ENCODE measurements at places on chromosomes 7 and 10.

DNA sequence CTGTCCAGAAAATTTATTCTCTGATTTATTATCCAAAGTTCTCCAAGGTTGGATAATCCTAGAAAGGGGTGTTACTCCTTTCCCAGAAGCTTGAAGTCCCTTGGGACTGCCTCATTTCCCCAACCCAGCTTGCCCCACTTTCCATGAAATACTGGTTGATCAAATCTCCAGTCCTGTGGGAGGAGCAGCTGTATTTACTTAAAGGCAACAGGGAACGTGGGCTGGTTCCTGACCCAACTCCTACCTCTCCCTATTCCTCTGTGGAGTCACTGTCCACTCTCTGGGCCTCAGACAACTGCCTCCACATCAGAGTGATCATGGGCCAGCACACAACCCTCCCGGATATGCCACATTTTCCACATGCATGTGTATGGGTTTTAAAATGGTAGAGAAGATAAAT is 166.2 kb upstream of the PRR15 start:
- no peaks in the 10 kb centered on the region for H3K4me1 ChIP-seq
- no peak for DNase-seq
- no peaks in the 10 kb centered on the region for H3K36me3 ChIP-seq
- H3K27me3 ChIP-seq: peaks cover 13% of the 10 kb centered on the region
- H3K4me3 ChIP-seq: no peak overlapping the region
- H3K27ac ChIP-seq: no peak overlapping the region

DNA sequence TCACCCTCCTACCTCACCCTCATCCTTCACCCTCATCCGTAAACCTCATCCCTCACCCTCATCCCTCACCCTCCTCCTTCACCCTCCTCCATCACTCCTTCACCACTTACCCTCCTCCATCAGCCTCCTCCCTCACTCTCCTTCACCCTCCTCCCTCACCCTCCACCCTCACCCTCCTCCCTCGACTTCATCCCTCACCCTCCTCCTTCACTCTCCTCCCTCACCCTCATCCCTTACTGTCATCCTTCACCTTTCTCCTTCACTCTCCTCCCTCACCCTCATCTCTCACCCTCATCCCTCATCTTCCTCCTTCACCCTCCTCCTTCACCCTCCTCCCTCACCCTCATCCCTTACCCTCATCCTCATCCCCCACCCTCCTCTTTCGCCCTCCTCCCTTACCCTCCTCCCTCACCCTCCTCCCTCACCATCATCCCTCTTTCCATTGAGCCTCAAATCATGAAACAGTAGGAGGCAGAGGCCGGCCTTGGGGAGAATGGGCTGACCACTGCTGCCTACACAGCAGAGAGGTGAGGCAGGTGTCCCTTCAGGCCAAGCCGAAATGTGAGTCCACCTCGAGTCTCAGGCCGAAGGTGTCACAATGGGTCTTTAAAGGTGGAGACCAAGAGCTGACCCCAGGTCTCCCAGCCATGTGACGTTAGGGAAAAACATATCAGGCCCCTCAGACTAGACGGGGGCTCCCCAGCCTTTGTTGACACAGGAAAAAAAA is 53.0 kb downstream of the PDGFA start:
- peaks cover 43% of the 10 kb centered on the region for H3K27me3 ChIP-seq
- H3K36me3 ChIP-seq: no peaks in the 10 kb centered on the region
- H3K4me3 ChIP-seq: no peak overlapping the region

GRCh38 chr7:48511080-48511479 is 339.8 kb downstream of the ABCA13 start:
- no peak overlapping the region for H3K27ac ChIP-seq
- no peak for DNase-seq
- H3K27me3 ChIP-seq: no peaks in the 10 kb centered on the region
- no peak overlapping the region for H3K4me3 ChIP-seq

- no peak overlapping the region for H3K27ac ChIP-seq
- no peaks in the 10 kb centered on the region for H3K36me3 ChIP-seq
- H3K4me1 ChIP-seq: no peaks in the 10 kb centered on the region
- no peaks in the 10 kb centered on the region for H3K27me3 ChIP-seq
These were observed 170.9 kb upstream of the SMIM30 start for GRCh38 chr7:113289140-113289740.

- H3K4me1 ChIP-seq: no peaks in the 10 kb centered on the region
- no peak overlapping the region for H3K4me3 ChIP-seq
- H3K27me3 ChIP-seq: no peaks in the 10 kb centered on the region
- no peak overlapping the region for H3K27ac ChIP-seq
- no peaks in the 10 kb centered on the region for H3K36me3 ChIP-seq
These were observed 610.8 kb downstream of the GATA3 start for GRCh38 chr10:8665322-8665721.

DNA sequence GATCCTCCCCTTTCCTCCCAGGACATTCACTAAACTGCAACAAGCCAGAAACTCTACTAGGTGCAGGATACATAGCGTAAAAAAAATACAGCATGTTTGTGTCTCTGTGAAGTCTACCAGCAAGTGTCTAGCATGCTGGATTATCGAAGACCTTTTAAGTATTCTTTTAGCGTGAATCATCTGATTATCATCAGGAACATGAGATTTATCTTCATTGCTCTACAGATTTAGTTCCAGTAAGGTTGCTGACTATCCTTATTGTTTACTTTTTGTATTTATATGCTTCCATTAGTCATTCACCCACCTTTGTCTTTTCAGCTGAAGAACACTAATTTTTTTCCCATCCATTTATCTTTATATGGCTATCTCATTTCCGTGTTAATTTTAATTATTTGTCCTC is 62.8 kb downstream of the PDZD8 start:
- no peak overlapping the region for H3K27ac ChIP-seq
- H3K27me3 ChIP-seq: no peaks in the 10 kb centered on the region
- DNase-seq: no peak
- peaks cover 34% of the 10 kb centered on the region for H3K36me3 ChIP-seq

DNA sequence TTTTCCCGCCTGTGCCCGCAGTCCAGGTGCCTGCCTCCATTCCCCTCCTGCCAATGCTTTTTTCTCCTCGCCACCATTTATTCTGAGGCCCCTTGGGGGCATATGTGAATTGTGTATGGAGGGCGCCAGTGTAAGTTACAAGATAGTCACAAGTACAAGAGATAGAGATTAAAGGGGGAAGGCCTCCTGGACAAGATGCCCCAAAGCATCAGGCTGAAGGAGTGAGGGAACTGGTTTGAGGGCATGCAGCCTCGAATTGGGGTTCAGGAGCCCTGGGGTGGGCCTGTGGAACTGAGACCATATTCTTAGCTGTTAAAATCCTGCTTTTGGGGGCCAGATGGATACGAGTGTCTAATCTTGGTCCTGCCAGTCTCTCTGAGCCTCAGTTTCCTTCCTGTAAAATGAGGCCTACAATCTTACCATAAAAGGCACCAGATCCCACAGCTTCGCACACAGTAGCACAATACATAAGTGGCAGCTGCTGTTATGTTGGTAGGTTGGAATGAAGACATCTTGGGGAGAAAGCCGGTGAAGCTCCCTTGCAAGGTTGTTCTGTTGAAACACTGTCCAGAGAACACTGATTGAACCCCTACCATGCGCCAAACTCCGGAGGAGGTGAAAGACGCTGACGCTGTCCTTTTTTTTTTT is 545 bp upstream of the COMTD1 start:
- peaks cover 24% of the 10 kb centered on the region for H3K36me3 ChIP-seq
- H3K4me1 ChIP-seq: peaks cover 14% of the 10 kb centered on the region
- no peak overlapping the region for H3K27ac ChIP-seq
- H3K4me3 ChIP-seq: no peak overlapping the region

DNA sequence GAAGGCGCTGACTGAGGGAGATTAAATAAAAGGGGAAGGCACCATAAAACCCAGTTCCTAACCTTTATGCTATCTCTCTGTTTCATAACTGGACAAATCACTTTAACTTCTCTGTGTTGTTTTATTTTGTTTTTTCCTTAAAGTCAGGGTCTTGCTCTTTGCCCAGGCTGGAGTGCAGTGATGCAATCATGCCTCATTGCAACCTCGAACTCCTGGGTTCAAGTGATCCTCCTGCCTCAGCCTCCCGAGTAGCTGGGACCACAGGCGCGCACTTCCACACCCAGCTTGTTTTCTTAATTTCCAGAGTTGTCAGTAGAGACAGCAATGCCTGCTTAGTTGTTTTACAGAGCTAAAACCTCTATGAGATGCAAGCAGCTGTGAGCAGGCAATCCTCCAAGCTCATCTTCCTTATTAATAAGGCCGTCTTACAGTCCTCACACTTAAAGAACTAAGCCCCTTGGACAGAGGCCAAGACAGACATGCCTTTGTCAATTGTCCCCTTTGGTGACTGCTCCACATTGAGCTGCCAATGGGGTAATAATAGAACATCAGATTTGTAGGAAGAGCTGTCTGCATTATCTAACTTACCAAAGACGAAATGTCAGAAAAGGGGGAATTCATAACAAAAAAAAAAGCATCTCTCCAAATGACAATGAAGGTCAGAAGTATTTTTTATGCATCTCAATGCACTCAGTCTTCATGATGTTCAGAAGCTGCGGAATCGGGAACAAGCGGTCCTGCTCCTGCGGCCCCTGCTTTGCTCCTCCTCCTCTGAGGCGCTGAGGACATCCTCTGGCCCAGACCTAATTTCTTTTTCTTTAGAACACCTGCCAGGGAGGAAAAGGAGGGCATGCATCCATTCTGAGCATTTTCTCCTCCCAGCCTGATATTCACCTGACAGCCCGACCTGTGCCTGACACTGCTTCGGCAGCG is 62.7 kb upstream of the RNF32 start:
- no peak overlapping the region for H3K4me3 ChIP-seq
- no peaks in the 10 kb centered on the region for H3K27me3 ChIP-seq
- peaks cover 1% of the 10 kb centered on the region for H3K4me1 ChIP-seq
- H3K27ac ChIP-seq: no peak overlapping the region
- H3K36me3 ChIP-seq: no peaks in the 10 kb centered on the region

GRCh38 chr7:94049615-94050014 is 45.5 kb upstream of the BET1 start:
- no peaks in the 10 kb centered on the region for H3K4me1 ChIP-seq
- DNase-seq: no peak
- no peaks in the 10 kb centered on the region for H3K36me3 ChIP-seq
- no peak overlapping the region for H3K27ac ChIP-seq

GRCh38 chr10:119817991-119818888 is 54.4 kb downstream of the MCMBP start:
- peak overlapping the region; percentile 66 for H3K4me3 ChIP-seq
- peaks cover 15% of the 10 kb centered on the region for H3K36me3 ChIP-seq
- DNase-seq: peak; percentile 84
- no peak overlapping the region for H3K27ac ChIP-seq
- H3K4me1 ChIP-seq: peaks cover 7% of the 10 kb centered on the region

DNA sequence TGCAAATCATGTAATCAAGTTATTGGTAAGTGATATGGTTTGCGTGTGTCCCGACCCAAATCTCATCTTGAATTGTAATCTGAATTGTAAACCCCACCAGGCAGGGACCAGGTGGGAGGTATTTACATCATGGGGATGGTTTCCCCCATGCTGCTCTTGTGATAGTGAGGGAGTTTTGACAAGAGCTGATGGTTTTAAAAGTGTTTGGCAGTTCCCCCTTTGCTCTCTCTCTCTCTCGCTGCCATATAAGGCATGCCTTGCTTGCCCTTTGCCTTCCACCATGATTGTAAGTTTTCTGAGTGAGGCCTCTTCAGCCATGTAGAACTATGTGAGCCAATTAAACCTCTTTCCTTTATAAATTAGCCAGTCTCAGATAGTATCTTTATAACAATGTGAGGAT is 302.6 kb downstream of the THSD7A start:
- H3K4me1 ChIP-seq: peaks cover 1% of the 10 kb centered on the region
- no peaks in the 10 kb centered on the region for H3K27me3 ChIP-seq
- no peaks in the 10 kb centered on the region for H3K36me3 ChIP-seq
- no peak overlapping the region for H3K27ac ChIP-seq
- no peak overlapping the region for H3K4me3 ChIP-seq
- no peak for DNase-seq

DNA sequence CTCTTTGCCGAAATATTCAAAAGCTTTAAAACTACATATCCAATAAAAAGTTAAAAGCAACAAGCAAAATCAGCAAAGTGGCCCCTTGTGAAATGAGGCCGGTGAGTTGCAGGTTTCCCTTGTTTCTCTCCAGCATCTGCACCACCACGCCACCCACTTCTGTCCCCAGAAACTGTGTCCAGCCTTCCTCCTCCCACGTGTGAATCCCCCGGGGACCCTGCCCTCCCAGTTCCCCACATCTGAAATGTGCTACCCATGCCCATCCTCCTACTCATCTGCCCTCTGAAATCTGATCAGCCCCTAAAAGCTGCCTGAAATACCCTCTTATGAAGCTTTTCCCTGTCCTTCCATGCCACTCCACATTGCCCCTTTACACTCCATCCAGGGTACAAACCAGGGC is 3.8 kb downstream of the ALOX5 start:
- no peak for DNase-seq
- H3K4me3 ChIP-seq: no peak overlapping the region
- H3K27ac ChIP-seq: no peak overlapping the region
- H3K27me3 ChIP-seq: peaks cover 49% of the 10 kb centered on the region

GRCh38 chr7:91537260-91538152 is 273.3 kb downstream of the FZD1 start:
- no peaks in the 10 kb centered on the region for H3K36me3 ChIP-seq
- no peak overlapping the region for H3K4me3 ChIP-seq
- no peaks in the 10 kb centered on the region for H3K4me1 ChIP-seq
- no peaks in the 10 kb centered on the region for H3K27me3 ChIP-seq
- H3K27ac ChIP-seq: no peak overlapping the region

Data from mesenchymal stem cell (in vitro differentiated cells and primary cell).